Cortex of kidney (tissue), 1 donor: ENCODE measurements at places on chromosomes 2 and 18.

DNA sequence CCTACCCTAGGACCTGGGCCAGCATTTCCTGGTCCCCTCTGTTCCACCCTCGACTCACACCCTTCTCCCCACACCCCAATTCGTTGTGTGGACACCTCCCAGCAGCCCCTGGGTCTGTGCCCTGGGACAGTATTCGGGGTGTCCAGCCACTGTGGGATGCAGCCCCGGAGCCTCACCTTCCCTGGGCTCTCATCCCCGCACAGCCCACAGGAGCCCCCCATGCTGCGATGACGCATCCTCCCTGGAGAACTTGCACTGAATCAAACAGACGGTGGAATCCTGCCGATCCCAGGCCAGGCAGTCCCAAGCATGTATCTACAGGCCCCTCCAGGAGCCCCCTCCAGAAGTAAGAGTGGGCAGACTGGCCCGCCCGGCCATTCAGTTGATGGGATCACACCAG is 9.7 kb downstream of the ITM2C start:
- DNase-seq = no peak

- no peak for DNase-seq
These were observed 61.2 kb downstream of the WDSUB1 start for GRCh38 chr2:159225025-159226016.

- DNase-seq = no peak
These were observed 240.4 kb downstream of the PRKCE start for GRCh38 chr2:45891719-45892424.

DNA sequence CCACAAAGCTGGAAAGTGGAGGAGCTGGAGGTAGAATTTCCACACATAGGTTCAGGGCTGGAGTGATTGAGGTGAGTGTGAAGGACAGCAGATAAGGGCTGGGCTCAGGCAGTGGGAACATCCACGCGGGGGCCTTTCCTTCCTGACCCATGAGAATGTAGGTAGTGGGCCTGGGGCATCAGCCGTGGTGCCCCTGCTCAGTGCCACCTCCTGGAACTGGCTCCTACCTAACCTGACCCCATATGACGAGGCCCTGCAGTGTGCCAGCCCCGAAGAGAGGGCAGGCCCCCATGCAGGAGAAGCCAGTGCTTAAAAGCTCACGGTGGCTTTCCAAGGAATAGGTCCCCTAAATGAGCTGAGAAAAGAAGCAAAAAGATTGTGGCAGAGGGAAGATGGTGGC is 66.2 kb downstream of the HS6ST1 start:
- DNase-seq = no peak

DNA sequence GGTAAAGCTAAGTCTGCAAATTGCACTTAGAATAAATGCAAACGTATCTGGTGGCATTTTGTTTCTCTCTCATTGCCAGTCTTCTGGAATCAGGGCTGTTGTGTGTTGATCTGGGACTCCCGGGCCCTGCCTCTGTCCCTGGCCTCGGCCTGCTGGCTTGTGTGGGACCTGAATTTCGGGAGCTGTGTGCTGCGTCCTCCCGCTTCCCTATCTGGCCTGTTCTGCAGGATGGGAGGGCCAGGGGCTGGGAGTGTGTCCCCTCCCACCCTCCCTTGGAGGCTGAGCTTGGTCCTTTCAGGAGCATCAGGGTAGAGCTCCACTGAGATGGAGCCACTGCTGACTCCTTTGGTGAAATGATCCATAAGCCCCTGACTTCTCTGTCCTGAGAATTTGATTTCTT is 118.5 kb downstream of the ACKR3 start:
- DNase-seq = no peak

DNA sequence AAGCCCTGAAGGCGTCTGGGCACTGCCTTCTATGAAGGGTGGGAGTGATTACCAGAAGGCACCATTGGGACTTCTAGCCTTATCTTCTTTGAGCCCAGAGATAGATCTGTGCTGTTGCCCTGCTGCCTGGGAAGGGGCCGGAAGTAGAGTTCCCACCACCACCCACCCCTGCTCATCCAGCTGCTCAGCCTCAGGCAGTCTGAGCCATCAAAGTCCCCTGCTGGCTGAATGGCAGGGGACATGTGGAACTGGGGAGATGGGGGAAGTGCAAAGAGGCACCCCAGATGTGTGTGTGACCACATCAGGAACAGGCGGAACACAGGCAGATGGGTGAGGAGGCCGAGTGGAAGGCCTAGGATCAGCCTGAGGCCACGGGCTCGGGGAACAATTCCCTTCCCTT is 3.3 kb upstream of the WNT10A start:
- DNase-seq = no peak

GRCh38 chr18:58605027-58606020 is 23.6 kb downstream of the ALPK2 start:
- DNase-seq = no peak

DNA sequence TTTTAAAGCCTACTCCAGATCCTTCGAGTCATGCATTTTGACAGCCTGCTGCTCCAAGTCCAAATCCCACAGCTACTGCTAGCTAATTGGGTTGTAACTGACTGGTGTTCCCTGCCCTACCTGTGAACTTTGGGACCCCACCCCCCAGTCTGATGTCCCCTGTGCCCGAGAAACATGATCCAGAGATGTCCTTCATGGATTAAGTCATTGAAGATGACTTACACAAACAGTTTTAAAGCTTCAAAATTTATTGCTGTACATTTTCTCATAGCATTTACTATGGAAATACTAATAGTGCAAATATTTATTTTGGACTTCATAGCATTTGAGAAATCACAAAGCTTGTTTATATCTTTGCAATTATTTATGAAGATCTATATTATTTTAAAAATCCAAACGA is 73.1 kb downstream of the MBD2 start:
- DNase-seq = no peak

- no peak for DNase-seq
These were observed 15.2 kb downstream of the AFG3L2 start for GRCh38 chr18:12361770-12362378.

GRCh38 chr2:177471990-177472389 is 79.4 kb downstream of the AGPS start:
- no peak for DNase-seq

GRCh38 chr18:34795070-34795732 is 85.1 kb downstream of the DTNA start:
- DNase-seq = no peak
